ENCODE measurements at places on chromosomes 6 and 20.

DNA sequence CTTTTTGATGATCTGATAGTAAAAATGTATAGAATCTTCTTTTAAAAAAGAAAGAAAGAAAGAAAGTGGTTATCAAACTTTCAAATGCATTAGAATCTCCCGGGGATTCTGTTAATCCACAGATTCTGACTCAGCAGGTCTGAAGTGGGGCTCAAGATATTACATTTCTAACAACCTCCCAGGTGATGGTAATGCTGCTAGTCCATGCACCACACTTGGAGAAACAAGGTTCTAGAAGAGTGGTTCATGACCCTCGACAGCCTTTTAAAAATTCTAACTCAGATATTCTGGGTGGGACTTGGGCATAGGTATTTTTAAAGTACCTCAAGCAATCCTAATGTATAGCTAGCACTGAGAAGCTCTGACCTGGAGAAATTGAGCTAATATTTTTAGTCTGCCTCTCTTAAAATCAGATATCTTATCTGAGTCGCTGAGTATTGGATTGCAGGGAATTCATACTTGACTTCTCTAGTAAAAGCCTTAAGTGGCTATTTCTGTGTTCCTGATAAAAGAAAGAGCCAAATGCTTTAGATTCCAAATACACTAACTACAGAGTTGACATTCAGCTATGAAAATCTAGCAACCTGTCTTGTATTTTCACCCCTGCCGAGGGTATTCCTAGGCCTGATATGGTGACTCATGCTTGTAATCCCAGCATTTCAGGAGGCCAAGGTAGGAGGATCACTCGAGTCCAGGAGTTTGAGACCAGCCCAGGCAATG, 252.4 kb downstream of the PHACTR1 start:
- no peak for DNase-seq

DNA sequence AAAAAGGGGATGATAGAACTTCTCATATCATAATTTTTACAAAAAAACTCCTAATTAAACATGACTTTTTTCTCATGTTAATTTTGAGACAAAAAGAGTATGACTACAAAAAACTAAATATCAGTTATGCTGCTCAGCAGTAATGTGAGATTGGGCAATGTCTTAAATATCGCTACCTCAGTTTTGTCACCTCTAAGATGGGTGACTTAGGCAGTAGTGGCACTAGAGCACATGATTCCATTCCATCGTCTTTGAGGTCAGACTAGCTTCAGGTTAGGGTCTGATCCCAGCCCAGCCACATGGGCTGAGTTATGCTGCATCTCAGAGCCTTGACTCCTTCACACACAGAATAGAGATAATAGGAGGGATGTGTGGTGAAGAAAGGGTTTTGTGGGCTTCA, 11.0 kb downstream of the DCBLD1 start:
- no peak for DNase-seq

DNA sequence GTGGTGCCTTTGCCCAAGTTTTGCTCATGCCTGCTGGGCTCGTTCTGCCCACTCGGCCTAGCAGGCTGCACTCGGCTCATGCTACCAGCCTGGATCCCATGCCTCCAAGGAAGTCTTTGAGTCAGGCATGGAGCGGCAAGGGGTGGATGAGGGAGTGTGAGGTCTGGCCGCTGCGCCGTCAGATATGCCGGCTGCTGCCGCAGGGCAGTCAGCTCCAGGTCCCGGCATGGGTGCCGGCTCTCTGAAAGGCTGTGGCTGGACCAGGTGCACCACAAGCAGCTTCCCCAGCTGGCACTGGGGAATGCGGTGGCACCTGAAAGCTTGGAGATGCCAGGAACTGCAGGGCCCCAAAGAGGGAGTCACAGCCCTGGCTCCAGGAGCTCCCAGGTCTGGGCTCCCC, 75.5 kb downstream of the GPR63 start:
- DNase-seq = no peak

GRCh38 chr6:31534521-31535040, 5.8 kb downstream of the MCCD1 start:
- no peak for DNase-seq

DNA sequence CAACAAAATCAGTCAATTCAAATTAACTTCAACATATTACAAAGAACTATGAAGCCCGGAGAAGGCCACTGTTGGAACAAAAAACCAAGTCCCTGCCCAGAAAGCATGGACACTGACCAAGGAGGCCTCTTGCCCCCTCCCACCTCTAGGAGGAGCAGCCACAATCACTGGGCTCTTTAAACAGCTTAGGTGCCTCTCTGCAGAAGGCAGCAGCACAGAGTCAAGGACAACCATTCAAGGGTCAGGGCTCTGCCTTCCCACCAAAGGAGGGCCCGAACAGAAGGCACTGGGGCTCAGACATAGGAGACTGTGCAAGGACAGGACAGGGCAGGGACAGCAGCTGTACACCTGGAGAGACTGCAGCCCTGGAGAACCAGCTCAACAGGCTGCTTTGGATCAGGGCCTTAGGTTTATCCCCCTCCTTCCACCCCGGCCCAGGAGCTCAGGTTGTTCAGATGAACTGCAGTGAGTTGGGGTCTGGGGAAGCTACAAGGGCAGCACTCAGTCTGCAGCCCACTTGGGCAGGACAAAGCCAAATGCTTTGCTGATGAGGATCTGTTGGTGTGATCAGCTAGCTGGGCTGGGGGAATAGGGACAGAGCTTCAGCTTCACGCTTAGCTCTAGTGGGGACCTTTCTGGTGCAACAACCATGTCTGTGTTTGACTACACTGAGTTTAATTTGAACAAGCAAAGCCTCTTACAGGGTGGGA, 17.8 kb downstream of the TOMM34 start:
- DNase-seq = no peak

DNA sequence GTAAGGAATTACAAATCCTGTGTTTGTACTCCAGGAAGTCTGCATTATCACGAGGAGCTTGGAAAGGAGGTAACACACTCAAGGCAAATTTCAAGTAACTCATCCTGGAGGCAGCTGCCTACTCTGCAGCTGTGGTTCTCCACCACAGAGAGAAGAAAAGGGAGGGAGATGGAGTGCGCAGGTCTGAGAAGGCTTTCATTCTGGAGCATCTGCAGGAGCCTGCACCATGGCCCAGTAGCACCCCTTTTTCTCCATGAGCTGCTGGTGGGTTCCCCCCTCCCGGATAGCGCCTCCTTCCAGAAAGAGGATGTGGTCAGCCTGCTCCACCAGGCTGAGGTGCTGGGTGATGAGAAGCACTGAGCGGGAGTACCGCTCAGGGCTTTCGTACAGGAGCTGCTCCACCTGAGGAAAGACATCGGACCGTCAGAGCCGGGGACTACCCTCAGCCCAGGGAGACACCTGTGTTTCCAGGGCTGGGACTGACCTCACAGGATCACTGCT, 1.6 kb upstream of the PSMB8 start:
- no peak for DNase-seq

- no peak for DNase-seq
Measured at GRCh38 chr6:75199889-75200288, 6.0 kb downstream of the COL12A1 start.

DNA sequence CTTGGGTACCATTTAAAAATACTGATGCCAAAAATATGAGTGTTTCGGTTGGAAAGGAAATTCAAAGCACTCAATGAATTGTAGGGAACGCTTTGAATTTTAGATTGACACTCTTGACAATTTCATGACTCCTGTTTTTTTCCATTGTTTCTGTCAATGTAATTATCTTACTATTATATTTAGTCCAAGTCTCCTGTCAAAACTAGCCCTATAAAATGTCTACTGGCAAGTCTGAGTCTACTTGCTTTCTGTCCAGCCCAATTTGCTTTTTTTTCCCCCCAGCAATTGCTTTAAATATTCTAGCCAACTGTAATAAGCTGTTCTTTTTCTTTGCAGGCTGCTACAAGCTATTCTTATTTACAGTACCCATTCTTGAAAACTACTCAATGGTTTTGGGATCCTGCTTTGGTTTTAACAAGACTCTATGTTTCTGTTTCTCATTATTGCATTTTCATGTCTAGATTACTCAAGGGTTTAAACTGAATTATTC, 1103.9 kb upstream of the GJE1 start:
- DNase-seq = no peak

- DNase-seq = peak; percentile 4
Measured at GRCh38 chr20:36886859-36887751, 11.2 kb downstream of the TLDC2 start.

GRCh38 chr6:149212892-149213801, 104.4 kb upstream of the TAB2 start:
- DNase-seq = no peak

GRCh38 chr6:106385530-106385929, 25.0 kb downstream of the CRYBG1 start:
- DNase-seq = no peak

DNA sequence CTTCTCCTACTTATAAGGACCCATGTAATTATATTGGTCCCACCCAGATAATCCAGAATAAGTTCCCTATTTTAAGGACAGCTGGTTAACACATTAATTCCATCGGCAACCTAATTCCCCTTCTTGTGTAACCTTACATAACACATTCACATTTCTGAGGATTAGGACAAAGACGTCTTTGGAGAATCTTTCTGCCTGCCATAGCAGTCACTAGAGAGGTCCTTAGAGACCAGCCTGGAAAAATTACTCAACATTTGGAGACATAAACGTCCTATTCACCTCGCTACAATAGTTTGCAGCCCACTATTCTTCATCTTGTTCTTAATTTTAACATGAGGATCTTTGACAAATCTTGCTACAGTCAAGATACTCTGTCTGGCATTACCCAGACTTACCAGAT, 100.1 kb downstream of the MAFB start:
- no peak for DNase-seq

DNA sequence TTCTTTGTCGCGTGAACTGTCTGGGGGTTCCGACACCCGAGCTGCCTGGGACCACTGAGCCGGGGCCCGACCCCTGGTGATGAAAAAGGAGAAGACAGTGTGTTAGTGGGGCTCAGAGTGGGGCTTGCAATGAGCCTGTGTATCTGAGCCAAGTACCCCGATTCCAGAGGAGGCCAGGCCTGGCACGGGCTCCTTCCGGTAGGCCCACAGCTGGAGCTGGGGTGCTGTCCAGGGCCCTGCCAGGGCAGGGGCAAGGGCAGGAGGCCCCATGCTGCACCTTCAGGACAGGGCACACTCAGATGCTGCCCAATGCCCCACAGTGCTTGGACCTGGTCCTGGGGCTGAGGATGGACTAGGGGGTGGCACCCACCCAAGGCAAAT, 89.4 kb downstream of the TAF4 start:
- no peak for DNase-seq

- DNase-seq = no peak
Measured at GRCh38 chr6:154258064-154258757, 98.4 kb downstream of the IPCEF1 start.

DNA sequence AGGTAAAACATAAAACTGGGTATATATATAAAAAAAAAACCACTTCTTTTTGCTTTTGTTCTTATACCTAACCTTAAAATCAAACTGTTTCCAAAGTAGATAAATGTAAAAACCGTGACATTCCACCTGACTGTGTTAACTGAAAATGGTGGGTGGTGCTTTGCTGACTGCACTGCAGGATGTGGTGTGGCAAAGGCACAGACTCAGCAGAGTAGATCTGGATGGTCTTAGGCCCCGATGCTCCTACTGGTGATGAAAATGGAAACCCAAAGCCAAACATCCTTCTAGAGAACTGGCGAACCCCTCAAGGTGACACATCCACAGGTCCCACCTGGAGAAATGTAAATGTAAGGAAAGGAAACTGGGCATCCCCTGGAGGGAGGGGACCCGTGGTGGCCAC, 8.9 kb downstream of the TGIF2 start:
- DNase-seq = no peak

DNA sequence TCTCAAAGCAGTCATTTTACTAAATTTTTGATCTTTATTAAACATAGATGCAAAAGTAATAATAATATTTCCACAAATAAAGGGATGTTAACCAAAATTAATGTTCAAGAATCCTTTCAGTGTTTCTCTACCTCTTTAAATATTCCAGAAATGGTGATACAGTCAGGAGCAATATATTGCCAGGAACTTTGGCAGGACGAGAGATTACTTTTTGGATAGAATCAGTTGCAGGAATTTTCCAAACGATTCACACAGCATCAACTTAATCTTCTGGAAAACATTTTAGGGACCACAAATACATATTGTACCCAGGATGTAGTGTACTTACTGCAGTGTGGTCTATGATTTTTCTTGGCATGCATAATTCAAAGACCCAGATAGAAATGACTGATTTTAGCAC, 125.7 kb downstream of the LAMA2 start:
- DNase-seq = no peak

GRCh38 chr6:45433533-45434380, 56.0 kb upstream of the SUPT3H start:
- no peak for DNase-seq

DNA sequence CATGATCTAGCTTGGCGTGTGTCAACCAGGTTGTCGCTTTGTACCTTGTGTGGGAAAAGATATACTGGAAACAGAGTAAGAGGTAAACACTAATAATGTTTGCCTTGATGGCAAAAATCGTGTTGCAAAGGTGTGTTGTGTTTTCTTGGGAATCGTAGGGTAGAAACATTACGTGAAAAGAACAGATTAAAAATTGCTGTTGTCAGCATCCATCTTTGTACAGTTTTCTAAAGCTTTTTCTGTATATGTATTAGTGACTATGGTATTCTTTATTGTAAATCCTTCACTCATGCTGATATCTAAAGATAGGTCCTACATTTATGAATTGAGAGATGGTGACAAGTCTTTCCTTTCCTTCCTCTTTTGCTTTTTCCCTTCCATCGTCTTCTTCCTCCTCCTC, 116.9 kb downstream of the RPS12 start:
- DNase-seq = no peak

DNA sequence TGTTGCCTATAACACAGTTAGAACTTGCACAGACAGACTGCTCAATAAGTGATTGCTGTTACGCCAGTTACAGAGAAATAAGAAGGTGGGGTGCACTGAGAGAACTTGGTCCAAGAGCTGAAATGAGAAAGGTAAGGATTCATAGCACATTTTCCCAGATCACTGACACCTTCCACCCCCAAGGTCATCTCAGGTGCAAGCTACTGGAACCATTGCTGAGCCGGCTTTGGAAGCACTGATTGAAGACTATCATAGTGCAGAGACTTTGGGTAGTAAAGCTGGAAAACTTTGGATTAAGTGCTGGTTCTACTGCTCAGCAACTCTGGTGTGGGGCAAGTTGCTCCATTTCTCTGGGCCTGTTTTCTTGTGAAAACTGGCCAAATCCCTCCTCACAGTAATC, 38.1 kb downstream of the STK35 start:
- no peak for DNase-seq

DNA sequence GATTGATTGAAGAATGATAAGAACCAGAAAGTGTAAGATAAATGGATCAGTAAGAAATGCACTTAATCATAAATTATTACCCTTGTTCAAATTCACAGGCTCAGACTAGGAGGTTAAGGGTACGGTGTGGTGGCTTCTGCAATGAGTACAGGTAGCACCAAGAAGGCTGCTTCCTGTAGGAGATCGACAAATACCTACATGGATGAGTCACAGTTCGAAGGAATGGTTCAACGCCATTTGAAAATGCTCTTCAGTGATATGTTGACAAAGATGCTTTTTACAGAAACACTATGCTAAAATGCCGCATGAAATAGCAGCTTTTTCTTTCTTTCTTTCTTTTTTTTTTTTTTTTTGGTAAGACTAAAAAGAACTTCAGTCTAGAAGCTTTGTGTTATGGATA, 116.2 kb downstream of the DTNBP1 start:
- no peak for DNase-seq

Data from cerebellar nuclear complex (tissue), 1 donor.